Mucosa of descending colon (tissue), 3 donors: ENCODE measurements at places on chromosomes 16 and 17. TPM values are rescaled to one million over a fixed set of nuclear protein-coding genes. Genes with fewer than 3 reads are reported as not detected.

TBC1D3 gene
- not detected for total RNA-seq

CORO6 gene
- 21.3 TPM for total RNA-seq

LGALS3BP gene
- total RNA-seq: 838 TPM

TMIGD1 gene
- total RNA-seq: 288 TPM

CHST5 gene
- total RNA-seq: 111 TPM

AOC3 gene
- total RNA-seq: 25.4 TPM

DNA sequence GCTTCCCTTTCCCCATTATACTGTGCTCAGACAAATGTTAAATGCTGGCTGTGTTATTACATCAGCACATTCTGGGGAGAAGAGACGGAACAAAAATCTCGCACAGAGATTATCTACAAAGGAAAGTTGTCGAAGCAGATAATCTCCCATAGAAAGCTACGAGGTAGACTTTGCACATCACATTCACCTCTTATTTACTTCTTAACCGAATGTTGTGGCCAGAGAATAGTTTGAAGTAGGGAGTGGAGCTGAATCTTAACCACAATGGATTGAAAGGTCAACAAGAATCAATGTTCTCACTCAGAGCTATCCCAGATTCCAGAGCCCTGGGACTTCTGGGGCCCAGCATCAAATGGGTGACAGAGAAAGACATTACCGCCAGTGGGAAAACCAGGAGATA is 28.4 kb upstream of the LONP2 start:
- no peak for DNase-seq

- no peak for DNase-seq
Observed at GRCh38 chr17:8064561-8065019, 22.9 kb downstream of the ALOX12B start.

GRCh38 chr17:35529866-35530265 is 7.6 kb downstream of the SLFN12L start:
- no peak for DNase-seq

DNA sequence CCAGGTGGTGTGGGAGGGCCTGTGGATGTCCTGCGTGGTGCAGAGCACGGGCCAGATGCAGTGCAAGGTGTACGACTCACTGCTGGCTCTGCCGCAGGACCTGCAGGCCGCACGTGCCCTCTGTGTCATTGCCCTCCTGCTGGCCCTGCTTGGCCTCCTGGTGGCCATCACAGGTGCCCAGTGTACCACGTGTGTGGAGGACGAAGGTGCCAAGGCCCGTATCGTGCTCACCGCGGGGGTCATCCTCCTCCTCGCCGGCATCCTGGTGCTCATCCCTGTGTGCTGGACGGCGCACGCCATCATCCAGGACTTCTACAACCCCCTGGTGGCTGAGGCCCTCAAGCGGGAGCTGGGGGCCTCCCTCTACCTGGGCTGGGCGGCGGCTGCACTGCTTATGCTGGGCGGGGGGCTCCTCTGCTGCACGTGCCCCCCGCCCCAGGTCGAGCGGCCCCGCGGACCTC is 798 bp downstream of the CLDN9 start:
- DNase-seq: no peak

GRCh38 chr17:13099089-13099735 is 81.4 kb upstream of the ELAC2 start:
- DNase-seq: no peak

DNA sequence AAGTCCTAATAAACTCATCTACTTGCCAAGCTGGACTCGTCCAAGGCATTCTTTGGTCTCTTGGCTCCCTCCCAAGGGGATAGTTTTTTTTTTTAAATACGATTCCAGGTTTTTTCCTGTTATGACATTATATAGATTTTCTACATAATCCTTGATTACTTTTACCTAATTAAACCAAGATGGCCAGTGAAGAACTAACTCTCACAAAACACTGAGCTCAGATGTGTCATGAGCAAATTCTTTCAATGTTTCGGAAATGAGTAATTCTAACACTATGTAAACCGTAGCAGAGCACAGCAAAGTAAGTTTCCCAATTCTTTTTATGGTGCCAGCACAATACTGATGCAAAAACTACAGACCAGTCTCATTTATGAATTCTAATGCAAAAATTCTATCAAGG is 1.8 kb downstream of the ZNF23 start:
- DNase-seq: no peak

- DNase-seq: no peak
Observed at GRCh38 chr16:8935989-8936388, 27.7 kb downstream of the USP7 start.

GRCh38 chr17:61834610-61835009 is 28.7 kb downstream of the BRIP1 start:
- no peak for DNase-seq

DNA sequence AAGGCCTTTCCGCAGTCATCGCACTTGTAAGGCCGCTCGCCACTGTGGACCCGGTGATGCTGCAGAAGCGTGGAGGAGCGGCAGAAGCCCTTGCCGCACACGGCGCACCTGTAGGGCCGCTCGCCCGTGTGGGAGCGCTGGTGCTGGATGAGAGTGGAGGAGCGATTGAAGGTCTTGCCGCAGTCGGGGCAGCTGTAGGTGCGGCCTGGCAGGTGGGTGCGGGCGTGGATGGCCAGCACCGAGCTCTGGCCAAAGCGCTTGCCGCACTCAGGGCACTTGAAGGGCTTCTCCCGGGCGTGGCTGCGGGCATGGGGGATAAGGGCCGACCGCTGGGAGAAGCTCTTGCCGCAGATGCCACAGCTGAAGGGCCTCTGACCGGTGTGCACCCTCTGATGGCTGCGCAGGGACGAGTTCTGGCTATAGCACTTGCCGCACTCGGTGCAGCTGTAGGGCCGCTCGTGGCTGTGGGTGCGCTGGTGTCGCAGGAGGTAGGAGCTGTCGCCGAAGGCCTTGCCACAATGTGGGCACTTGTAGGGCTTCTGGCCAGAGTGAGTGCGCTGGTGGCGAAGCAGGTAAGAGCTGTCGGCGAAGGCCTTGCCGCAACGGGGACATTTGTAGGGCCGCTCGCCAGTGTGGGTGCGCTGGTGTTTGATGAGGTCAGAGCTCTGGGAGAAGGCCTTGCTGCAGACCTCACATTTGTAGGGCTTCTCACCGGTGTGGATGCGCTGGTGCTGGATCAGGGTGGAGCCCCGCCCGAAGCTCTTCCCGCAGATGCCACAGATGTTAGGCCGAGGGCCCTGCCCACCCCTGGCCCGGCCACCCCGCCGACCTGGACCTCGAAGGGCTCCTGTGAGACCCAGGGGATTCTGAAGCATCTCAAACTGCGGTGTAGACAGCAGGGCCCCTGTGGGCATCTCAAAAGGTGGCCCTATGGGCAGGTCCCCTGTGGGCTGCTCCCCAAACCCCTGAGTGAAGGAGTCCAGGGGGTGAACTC is 1.5 kb downstream of the ZNF768 start:
- DNase-seq: no peak

DNA sequence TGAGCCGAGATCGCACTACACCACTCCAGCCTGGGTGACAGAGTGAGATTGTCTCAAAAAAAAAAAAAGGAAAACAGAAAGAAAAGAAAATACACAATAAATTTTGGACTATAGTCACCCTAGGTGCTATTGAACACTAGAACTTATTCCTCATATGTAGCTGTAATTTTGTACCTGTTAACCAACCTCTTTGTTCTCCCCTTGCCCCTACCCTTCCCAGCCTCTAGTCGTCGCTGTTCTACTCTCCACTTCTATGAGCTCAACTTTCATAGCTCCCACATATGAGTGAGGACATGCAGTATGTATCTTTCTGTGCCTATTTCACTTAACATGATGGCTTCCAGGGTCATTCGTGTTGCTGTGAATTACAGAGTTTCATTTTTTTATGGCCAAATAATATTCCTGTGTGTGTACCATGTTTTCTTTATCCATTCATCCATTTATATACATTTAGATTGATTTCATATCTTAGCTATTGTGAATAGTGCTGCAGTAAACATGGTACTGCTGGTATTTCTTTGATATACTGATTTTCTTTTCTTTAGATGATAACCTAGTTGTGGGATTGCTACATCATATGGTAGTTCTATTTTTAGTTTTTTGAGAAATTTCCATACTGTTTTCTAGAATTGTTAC is 28.3 kb downstream of the VPS35L start:
- DNase-seq: no peak

- DNase-seq: no peak
Observed at GRCh38 chr17:35025541-35025940, 38.0 kb downstream of the RFFL start.

DNA sequence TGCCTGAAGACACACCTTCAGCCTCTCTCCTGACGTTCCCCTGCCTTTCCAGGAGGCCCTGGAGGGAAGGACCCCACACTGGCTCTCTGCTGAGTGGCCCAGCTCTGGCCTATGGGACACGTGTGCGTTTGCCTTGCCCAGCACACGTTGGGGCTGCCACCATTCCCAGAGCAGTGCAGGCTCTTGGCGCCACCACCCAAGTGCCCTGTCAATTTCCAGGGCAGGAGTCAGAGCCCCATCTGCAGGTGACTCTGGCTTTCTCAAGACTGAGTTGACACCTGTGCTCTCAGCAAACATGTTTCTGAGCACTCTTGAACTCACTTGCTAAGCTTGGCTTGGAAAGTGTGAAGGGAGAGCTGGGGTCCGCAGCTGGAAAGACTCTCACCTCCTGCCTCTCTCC is 4.7 kb upstream of the IRF8 start:
- peak; percentile 71 for DNase-seq
